Pancreas (tissue), 10 donors: ENCODE measurements at places on chromosomes 11 and 22.

DNA sequence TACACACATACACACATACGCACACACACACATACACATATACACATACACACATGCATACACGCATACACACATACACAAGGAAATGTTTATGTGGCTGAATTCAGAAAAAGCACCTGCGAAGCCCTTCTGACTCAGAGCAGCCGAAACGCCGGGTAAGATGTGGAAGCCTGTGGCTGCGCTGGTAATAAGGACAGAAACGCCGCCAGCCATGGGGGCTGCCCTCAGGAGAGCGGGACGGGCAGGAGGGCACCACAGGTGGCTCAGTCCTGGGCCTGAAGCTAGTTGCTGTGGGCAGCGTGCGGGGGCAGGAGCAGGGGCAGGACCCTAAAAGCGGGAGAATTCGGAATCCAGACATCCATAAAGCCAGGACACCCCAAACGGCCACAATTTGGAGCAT, 378.3 kb downstream of the BRD1 start:
- no peak for DNase-seq

DNA sequence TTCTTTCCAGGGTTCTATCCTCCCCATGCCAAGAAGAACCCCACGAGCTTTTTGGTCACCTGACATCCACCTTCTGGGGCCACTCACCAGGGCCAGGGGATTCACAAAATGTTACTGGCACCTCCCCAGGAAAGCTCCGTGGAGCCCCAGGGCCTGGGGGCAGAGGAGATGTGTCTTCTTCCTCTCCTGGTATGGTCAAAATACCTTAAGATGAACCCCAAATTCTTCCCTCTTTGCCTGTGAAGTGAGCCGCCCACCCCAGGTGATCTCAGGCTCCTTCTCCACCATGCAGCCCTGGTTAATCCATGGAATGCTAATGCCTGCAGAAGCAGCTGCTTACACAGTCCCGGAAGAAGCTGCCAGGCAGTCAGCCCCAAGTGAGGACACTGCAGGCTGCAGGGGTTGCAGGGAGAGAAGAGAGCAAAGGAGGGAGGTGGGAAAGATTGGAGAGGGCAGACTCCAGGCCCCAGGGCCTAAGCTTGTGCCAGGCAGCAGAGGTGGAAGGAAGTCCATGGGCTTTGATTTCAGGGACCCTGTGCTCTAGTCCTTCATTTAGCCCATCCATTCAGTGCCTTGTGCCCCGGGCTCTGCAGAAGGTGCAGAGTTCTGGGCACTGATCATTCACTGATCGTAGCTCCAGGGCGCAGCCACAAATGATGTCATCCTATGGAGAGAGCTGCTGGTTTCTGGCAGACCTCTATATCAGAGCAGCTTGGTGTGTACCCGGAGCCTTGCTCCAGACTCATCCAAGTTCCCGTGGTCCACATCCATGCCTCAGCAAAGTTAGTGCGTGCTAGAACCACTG, 127.9 kb upstream of the NECTIN1 start:
- DNase-seq = no peak

DNA sequence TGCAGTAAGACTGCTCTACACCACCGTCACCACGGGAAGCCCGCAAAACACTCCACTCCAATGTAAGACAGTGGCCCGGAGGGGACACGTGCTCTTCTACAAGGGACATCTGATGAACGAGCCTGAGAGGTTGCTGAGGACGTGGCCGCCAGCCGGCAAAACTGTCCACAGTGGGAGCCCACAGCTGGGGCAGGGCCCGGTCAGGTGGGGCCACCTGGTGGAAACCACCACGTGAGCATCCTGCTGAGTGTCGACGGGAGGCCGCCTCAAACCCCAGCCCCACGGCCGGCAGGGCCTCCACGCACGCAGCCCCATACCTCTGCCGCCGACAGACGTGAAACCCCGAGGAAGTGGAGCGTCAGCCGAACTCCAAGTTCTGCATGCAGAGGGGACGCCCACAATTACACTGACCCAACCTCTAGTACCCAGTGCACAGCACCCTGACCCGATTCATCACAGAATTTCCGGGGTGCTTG, 42.6 kb downstream of the BRD1 start:
- DNase-seq = peak; percentile 22

DNA sequence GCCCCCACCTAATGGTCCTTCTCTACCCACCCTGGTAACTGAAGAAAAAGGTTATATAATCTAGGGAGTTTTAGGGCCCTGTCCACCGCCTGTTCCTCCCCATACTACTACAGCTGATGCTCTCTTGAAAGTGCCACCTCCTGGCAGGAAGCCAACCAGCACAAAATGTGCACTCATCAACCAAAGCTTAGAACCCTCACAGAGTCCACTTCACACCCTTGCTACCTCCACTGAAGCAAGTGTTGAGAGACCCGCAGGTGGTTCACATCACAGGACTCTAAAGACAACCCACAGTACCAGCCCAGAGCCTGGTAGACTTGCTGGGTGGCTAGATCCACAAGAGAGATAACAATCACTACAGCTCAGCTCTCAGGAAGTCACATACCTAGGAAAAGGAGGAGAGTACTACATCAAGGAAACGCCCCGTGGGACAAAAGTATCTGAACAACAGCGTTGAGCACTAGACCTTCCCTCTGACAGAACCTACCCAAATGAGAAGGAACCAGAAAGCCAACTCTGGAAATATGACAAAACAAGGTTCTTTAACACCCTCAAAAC, 17.5 kb upstream of the OR10W1 start:
- no peak for DNase-seq

- DNase-seq = no peak
Observed at GRCh38 chr11:71145988-71146824, 106.2 kb downstream of the SHANK2 start.

DNA sequence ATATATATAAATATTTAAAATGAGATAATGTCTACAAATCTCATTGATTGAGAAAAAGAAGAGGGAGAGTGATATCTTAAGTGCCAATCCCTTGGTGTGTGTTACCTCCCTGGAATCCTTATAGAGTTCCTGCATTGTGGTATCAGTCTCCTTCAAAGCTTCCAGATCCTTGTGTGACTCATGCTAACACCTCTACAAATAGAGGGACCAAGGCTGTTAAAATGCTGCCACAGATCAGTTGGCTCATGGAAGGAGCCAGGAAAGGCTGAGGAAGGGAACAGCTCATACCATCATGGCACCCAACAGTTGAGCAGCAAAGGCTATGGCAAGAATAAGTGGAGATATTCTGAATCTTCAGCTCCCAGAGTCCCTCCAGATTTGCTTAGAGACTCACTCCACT, 163.6 kb upstream of the ISX start:
- no peak for DNase-seq

- no peak for DNase-seq
Observed at GRCh38 chr11:123357990-123358827, 71.9 kb upstream of the GRAMD1B start.

- DNase-seq = no peak
Observed at GRCh38 chr11:19430754-19431398, 190.1 kb upstream of the E2F8 start.

DNA sequence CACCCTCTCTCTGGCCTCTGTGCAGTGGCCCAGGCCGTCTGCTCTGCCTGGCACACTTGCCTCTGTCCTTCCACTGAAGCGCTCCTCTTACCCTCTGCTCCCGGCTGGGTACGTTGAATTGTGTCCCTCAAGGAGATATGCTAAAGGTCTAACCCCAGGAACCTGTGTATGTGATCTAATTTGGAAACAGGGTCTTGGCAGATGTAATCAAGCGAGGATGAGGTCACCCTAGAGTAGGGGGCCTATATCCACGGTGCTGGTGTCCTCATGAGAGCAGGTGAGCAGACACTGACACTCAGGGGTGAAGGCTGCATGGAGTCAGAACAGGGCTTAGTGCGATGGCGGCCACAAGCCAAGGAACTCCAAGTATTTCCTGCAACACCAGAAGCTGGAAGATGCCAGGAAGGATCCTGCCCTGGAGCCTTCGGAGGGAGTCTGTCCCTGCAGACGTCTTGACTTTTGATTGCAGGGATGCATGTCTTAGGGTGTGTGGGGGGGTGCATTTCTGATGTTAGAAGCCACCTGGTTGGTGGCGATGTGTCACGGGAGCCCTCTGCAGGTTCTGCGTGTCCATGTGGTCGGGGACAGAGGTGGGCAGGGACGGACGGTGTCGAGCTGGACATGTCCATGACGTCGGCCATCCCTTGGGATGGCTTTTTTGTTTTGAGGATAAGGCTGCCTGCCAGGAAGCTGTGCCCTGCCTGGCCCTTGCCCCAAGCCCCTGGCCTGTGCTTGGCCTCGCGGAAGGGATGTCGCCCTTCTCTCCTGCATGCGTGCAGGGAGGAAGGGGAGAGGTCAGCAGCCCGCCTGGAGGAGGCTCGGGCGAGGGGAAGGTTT, 68.6 kb downstream of the LRP5 start:
- no peak for DNase-seq

- DNase-seq = no peak
Observed at GRCh38 chr11:128964463-128964930, 21.8 kb upstream of the TP53AIP1 start.

DNA sequence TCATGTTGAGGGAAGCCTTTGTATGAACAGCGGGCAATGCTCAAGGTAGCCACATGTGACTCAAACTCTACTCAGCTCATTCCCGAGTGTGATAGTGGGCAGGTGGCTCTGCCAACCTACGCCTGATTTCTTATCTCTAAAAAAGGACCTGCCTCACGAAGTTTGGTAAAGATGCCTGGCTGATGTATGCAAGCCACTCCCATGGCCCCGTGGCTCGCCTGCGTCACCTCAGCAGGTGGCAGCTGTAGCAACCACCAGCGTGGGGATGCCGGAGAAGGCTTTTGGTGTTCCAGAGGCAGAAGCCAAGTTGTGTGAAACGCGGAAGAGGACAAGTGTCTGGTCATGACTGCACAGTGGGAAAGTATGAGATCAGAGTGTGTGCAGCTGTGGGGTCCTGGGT, 5.4 kb downstream of the FADS2 start:
- DNase-seq = no peak

DNA sequence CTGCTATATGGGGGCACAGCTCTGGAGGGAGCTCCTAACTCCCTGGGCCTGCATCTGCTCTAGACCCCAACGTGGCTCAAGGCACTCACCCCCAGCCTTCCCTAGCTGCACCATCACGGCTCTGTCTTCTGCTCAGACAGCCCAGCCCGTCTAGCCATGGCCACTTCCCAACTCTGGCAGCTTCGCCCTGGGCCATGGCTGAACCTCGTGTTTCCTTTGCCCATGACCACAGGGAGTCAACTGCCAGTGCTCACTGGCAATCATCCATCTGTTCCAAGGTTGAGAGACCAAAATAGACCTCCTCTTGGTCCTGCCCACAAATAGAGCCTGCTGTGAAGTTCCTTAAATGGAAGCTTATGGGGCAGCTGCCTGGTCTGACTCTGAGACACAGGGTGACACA, 5.4 kb downstream of the LMO1 start:
- no peak for DNase-seq
